HAP-1 (cell line): ENCODE measurements at places on chromosomes 12 and 14.

GRCh38 chr12:46366771-46367170, 5.8 kb downstream of the SLC38A2 start:
- DNase-seq: no peak

DNA sequence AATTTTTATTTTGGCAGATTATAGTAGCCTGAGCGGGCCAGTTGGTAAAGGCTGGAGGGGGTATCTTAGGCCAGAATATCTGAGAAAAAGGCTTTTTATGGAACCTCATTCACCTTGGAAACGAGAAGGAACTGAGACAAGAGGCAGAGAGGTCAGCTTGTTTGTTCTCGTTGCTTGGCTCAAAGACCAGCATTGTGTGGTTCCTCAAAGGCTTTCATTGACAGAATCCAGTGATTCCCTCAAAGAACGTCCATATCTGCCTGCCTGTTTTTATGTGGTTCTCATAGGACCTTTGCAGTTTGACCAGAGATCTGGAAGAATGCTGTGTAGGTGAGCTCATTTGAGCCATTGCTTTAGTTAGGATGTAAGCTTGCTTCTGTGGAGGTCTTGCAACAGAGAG, 117.3 kb downstream of the CFAP54 start:
- no peak for DNase-seq

DNA sequence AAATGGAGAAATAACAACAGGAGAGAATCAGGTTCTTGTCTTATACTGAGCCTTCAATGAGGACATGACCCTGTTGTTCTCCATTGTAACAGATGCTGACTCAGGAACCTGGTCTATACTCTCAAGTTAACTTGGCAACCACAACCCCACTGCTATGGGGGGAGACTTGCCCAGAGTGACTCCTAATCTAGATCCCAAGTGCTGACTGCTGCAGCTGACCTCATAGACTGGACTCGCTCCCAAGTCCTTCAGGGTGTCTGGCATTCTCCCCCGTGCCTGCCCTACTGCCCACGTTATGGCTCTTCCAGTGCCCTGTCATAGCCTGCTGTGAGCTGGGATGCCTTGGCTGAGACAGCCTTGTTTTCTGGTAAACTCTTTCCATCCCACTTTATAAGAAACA, 37.1 kb downstream of the NID2 start:
- no peak for DNase-seq

GRCh38 chr14:92690171-92691011, 58.0 kb downstream of the LGMN start:
- DNase-seq: peak; percentile 27

GRCh38 chr12:54304187-54304810, 3.5 kb upstream of the NFE2 start:
- peak; percentile 22 for DNase-seq

GRCh38 chr12:76255281-76255680, 92.9 kb downstream of the BBS10 start:
- DNase-seq: no peak

GRCh38 chr14:106506881-106507305, 980.5 kb downstream of the TMEM121 start:
- DNase-seq: no peak

DNA sequence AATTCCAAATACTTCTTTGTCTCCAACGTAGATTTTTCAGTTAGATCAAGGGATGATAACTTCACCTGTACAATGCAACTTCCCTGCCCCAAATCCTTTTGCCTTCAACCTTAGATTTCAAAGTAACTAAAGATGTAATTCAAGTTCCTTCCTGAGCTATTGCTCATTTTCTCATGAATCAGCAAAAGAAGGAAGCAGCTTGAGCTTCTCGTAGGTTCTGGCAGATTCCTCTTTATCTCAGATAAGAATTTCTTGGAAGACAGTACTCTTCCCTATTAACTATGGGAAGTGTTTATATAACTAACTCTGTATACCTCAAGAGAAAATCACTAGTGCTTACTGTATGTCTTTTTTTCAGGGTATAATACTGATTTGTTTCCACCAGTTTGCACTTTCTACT, 203.8 kb downstream of the RASSF9 start:
- no peak for DNase-seq

DNA sequence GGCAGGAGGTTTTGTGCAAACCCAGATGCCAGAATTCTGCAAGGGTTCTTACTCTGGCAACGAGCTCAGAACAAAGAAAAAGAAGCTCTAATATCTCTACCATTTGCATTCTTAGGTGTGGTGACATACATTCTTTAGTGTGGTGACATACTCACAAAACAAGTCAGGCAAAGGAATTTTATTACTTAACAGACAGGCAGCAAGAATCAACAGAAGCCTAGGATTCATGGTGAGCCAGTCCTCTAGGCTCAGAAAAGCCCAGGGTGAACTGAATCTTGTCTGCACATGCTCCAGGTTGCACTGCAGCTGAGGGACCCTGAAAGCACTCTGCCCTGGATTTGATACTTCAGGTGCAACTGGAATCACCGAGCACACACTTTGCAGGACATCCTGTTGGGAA, 122.4 kb upstream of the PTPRQ start:
- no peak for DNase-seq

DNA sequence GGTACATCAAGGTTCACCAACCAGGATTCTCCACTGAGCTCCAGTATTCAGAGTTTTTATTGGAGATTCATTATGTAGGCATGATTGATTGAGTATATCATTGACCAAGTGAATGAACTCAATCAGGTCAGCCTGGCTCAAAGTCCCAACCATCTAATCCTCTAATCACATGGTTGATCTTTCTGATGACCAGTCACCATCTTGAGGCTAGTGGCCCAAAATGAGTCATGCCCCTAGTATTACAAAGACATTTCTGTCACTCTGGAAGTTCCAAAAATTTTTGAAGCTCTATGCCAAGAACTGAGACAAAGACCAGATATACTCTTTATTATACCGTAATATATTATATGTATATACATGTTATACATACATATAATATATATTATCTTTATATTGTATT, 75.9 kb upstream of the ATF7IP start:
- no peak for DNase-seq

GRCh38 chr14:24673059-24673458, 39.1 kb upstream of the GZMB start:
- no peak for DNase-seq

- no peak for DNase-seq
Observed at GRCh38 chr14:49999826-50000379, 107.0 kb downstream of the ARF6 start.

GRCh38 chr14:67170660-67171059, 18.6 kb upstream of the GARIN2 start:
- no peak for DNase-seq

- no peak for DNase-seq
Observed at GRCh38 chr12:67637718-67638117, 10.8 kb upstream of the DYRK2 start.

DNA sequence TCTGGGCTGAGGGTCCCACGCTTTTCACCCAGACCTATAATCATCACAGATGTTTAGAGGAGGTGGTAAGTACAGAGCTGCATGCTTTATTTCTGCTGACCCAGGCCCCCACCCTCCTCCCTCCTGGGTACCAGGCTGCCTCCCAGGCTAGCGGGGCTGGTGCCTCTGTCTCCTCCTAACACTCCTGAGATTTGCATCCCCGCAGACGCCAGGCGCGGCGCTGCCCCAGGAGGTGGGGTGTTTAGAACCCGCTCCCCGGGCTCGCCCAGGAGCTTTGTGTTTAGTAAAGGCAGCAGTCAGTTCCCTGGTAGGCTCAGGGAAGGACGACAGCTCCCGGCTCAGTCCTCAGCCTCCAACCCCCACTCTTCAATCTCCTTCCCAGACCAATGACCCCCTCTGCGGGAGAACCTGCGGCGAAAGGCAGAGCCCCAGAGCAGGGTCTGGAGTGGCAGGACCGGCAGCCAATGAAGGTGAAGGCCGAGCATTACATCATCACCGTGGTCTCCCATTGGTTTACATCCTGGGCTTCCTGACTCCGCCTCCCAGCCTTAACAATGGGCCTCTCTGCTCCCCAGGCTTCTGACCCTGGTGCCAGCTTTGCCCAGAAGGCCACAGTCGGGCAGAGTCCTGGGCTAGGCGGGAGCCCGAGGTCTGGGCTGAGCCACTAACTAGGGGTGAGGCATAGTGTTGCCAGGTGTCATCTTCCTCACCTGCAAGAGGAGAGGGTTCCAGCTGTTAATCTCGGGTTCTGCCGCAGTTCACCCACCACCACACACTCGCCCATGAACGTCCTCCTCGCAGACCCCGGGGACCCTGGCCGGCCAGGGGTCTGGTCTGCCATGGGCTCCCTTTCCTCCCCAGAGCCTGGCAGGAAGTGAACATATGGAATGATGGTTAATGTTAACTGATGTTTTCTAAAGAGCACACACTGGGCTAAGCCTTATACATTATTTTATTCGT, 57.5 kb downstream of the CALM1 start:
- no peak for DNase-seq

DNA sequence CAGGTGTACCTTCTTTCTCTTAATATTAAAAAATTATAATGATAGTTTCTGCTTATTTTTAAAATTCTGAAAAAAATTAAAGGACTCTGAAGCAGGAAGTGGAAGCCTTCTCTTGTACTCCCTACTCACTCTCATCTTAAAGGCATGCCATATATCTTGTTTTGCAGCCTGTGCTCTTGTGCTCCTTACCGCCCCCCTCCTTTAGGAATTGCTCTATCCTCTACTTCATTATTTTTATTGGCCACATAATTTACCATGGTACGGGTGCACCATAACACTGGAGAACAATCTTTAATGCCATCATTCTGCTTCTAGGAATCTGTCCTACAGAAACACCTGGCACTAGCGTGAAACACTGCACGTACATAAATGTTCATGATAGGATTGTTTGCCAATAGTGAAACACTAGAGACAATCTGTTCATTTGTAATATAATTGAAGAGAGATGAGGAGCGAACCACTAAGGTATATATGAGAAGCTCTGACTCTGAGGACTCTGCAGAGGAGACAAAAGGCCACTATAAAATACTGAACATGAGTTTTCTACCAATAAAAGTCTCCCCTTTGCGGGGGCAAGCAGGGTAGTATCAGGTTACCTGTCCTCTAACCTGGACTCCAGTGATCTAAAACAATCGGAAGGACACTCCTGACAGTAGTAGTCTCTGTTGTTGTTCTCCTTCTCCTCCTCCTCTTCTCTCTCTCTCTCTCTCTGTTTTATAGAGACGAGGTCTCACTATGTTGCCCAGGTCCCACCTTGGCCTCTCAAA, 6.3 kb upstream of the NYNRIN start:
- no peak for DNase-seq

DNA sequence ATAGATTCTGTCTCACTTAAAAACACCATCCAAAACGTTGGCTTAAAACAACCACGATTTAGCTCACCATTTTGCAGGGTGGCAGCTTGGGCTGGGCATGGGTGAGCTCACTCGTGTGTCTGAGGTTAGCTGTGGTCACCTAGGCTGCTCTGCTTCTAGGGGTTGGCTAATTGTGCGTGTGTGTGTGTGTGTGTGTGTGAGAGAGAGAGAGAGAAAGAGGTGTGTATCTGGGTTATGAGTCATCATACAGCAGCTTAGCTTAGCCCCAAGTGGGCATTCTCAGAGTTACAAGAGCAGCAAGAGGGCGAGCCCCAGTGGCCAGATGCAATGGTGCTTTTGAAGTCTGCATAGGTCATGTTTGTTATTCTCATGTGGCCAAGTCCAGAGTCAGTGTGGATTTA, 6.0 kb downstream of the FBXW8 start:
- peak; percentile 20 for DNase-seq

DNA sequence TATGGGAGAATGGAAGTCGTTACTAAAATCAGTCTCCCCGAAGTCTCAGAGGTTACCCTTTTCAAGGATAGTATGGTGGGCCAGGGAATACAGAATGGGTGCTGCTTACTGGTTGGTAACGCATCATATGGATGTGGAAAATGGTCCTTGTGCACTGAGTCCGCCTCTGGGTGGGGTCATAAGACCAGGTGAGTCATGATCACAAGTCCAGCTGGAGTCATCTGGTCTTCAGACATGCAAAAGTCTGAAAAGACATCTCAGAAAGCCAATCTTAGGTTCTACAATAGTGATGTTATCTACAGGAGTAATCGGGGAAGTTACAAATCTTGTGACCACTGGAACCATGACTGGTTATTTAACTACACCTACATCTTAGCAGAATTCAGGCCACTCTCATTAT, 71.9 kb upstream of the TCL1B start:
- no peak for DNase-seq

GRCh38 chr14:91878274-91878673, 10.9 kb upstream of the TC2N start:
- no peak for DNase-seq

DNA sequence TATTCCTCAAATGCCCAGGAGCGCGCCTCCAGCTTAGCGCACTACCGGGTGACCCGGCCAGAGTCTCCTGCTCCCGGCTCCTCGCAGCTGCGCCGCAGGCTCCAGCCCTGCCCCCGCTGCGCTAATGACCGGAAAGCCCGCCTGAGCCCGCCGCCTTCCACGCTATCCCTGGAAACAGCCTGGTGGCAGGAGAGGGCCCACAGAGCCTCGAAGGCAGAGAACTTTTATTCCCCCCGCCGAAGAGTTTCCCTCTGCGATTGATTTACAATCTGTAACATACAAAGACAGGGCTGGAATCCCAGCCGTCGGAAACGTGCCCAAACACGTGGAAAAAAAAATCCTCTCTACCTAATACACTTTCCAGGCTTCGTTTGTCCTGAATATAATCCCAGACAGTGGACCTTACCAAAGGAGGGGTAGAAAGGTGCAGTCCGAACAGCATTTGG, 1.5 kb downstream of the COL2A1 start:
- DNase-seq: peak; percentile 71

DNA sequence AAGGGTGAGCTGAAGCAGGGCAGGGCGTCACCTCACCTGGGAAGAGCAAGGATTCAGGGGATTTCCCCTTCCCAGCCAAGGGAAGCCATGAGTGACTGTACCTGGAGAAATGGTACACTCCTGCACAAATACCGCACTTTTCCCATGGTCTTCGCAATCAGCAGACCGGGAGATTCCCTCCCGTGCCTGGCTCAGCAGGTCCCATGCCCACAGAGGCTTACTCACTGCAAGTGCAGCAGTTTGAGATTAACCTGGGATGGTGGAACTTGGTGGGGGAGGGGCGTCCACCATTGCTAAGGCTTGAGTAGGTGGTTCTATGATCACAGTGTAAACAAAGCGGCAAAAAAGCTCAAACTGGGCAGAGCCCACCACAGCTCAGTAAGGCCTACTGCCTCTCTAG, 11.0 kb upstream of the DHRS4 start:
- no peak for DNase-seq

- DNase-seq: no peak
Observed at GRCh38 chr14:23307146-23307530, 505 bp downstream of the BCL2L2 start.

DNA sequence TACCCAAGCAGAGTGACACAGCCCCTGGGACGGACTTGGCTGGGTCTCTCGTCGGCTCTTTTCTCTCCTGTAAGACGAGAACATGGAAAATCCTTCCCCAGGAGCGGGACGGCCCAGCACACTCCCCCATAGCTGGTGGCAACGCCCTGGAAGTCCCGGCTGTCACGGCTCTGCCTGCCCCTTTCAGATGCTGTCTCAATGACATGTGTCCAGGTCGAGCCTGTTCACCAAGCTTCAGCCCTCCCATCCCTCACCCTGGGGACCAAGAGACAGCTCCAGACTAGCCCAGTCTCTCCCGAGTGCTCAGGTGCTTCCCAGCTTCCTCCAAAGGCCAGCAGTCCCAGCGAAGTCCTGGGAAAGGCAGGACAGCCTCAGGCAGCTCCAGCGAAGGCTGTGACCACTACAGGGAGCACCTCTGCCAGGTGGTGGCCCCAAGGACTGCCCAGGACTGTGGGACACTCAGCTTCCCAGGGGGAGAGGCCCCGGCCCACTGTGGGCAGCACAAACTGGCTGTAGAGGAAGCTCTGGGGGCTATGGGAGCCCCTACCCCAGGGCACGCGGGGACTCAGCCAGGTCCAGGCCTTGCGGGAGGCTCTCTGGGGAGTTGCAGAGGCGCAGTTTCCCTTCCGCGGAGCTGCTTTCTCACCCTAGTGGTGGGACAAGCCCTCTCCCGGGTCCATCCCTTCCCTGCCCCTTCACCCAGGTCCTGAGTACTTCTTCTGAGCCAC, 33.6 kb downstream of the TNFAIP2 start:
- no peak for DNase-seq
